ENCODE measurements at places on chromosomes 3 and 15. TPM values are rescaled to one million over a fixed set of nuclear protein-coding genes. Genes with fewer than 3 reads are reported as not detected.

The DCP1A gene
- 30.7 TPM for total RNA-seq

The GNAT1 gene
- not detected for total RNA-seq

The TEX55 gene
- not detected for total RNA-seq

The TMEM43 gene
- total RNA-seq: 57.5 TPM

The ZNF80 gene
- total RNA-seq: 0.06 TPM

The IL1RAP gene
- total RNA-seq: 27.0 TPM

The CD96 gene
- total RNA-seq: 2.6 TPM

The TRAT1 gene
- total RNA-seq: 0.12 TPM

The PRRT3 gene
- 3.3 TPM for total RNA-seq

The TAGLN3 gene
- 0.76 TPM for total RNA-seq

The PTH1R gene
- total RNA-seq: 127 TPM

The P2RY13 gene
- 1.2 TPM for total RNA-seq

The CCDC39 gene
- not detected for total RNA-seq

The MITF gene
- 39.5 TPM for total RNA-seq

The CDCP1 gene
- 1.2 TPM for total RNA-seq

The ABHD17C gene
- total RNA-seq: 21.8 TPM

The CCR4 gene
- total RNA-seq: 0.29 TPM

The LDHAL6B gene
- total RNA-seq: not detected

The SLC9C1 gene
- total RNA-seq: 1.5 TPM

The CCR3 gene
- total RNA-seq: 0.47 TPM

The APPL1 gene
- 66.7 TPM for total RNA-seq

The SYNPR gene
- total RNA-seq: not detected

The KLHL6 gene
- total RNA-seq: 3.5 TPM

The C2CD4A gene
- 0.35 TPM for total RNA-seq

The SMCO1 gene
- 3.5 TPM for total RNA-seq

The PLSCR5 gene
- not detected for total RNA-seq

The DLL4 gene
- 28.3 TPM for total RNA-seq

The MRPL3 gene
- total RNA-seq: 120 TPM

The STAC gene
- 14.2 TPM for total RNA-seq

The UTS2B gene
- 1.2 TPM for total RNA-seq

Data from metanephros (tissue), 2 donors.